ENCODE measurements at places on chromosomes 13 and 19.

DNA sequence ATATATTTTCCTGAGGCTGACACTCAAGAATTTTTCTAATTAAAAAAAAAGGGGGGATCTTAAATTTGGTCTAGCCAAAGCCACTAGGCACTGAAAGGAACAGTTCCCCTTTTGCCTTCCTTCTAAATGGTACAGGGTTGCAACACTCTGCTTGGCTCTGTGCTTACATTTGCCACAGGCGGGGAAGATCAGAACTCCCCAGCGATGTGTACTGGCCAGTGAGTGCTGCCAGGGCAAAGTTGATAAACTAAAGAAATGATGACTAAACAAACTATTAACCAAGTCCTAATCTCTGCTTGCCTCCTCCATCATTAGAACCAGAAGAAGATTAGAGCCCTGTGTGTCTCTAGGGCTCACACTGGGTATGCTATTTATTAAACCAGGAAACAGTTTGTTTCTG lies 75.3 kb upstream of the SCEL start:
- DNase-seq: no peak

- DNase-seq: no peak
Measured at GRCh38 chr13:28199089-28199488, 60.7 kb downstream of the PAN3 start.

GRCh38 chr13:30824651-30825050 lies 81.4 kb upstream of the MEDAG start:
- no peak for DNase-seq

DNA sequence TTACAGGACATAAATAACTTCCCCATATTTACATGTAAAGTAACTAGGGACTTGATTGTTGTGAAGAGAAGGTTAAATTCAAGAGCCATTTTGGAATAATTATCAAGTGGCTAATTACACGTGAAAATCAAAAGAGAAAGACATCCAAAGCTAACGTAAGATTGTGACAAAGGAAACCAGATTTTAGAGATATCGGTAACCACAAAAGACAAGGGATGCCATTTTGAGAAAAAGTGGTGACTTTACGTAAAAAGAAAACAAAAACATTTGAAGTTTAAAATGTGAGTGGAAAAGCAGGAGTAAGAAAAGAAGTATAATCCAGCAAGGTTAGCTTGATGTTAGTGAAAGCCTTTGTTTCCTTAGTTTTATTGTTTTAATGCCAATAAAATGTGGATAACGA lies 10.9 kb upstream of the VWA8 start:
- no peak for DNase-seq

- DNase-seq: no peak
Measured at GRCh38 chr19:55275851-55276719, 3.8 kb downstream of the HSPBP1 start.

- no peak for DNase-seq
Measured at GRCh38 chr13:95898256-95898655, 154.9 kb downstream of the UGGT2 start.

- DNase-seq: peak; percentile 19
Measured at GRCh38 chr13:27793507-27794367, 1.5 kb downstream of the GSX1 start.

GRCh38 chr19:8831373-8831772 lies 731 bp downstream of the ZNF558 start:
- DNase-seq: no peak

DNA sequence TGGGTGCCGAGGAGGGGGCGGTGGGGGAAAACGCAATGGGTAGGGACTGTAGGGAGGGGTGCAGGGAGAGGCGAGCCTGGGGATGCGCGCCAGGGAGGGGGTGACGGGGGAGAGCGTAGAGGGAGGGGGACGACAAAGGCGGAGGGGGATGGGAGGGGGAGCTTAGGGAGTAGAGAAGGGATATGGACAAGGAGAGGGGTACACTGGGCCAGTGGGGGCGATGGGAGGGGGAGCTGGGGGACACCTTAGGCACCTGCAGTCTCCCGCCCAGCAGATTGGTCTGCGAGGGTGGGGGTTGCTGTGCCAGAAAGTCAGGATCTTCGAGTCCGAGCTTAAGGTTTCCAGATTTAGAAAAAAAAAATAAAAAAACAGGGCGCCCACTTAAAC lies 15.7 kb downstream of the CCDC124 start:
- DNase-seq: peak; percentile 63

DNA sequence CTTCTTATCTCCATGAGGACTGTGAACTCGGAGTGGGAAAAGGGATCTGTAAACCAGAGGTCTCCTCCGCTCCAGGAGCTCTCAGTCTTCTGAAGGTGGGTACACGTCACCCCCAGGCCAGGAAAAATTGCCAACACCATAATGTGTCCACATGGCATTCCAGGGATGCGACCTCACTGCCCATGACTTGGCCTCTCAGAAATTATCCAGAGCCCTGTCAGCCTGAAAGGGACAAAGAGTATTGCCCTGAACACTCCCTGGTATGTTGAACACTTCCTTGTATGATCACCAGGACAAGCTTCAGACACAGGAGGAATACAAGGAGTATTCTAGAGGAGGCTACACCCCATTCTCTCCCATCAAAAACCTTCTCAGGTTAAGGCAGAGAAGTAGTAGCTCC lies 81.0 kb upstream of the SLC7A1 start:
- DNase-seq: no peak

DNA sequence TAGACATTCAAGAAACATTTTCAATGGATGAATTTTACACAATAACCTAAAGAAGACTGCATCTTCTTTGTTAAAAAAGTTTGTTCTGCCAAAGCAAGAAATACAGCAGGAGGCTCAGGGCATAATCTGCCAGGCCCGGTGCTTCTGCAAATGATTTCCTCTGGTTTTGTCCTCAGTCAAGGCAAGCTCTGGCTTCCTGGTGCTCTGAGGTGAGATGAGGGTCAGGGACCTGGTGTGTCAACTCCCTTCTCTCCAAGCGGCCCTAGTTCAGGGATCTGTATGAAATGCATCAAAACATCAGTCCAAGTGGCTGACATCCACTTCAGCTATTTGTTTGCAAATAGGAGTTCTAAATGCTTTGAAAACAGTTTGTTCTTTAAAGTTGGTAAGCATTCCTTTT lies 31.6 kb downstream of the LACC1 start:
- no peak for DNase-seq

DNA sequence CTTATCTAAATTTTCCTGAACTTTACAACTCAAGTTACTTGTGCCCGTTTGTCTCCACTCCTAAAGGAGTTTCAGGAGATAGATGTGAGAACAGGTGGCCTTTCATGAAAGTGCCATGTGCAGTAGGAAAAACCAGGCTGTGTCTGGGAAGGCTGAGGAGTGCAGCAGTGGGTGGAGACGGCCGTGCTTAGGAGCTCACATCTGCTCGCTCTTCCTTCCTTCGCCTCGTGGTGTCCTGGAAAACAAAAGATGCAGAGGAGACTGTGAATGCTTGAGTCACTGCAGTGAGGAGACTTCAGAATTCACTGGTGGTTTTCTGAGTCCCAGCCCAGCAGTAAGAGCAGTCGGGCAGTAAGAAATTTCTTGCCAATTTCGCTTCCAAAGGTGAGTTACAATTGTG lies 138.4 kb upstream of the RNF113B start:
- DNase-seq: no peak

Measured in NCI-H510A treated with DMSO at 0.1 percent for 48 hours (cell line).